CD4-positive, alpha-beta T cell treated with Interleukin-2 at 100 ng/mL for 4 hours (primary cell): ENCODE measurements at places on chromosomes 6 and 20.

DNA sequence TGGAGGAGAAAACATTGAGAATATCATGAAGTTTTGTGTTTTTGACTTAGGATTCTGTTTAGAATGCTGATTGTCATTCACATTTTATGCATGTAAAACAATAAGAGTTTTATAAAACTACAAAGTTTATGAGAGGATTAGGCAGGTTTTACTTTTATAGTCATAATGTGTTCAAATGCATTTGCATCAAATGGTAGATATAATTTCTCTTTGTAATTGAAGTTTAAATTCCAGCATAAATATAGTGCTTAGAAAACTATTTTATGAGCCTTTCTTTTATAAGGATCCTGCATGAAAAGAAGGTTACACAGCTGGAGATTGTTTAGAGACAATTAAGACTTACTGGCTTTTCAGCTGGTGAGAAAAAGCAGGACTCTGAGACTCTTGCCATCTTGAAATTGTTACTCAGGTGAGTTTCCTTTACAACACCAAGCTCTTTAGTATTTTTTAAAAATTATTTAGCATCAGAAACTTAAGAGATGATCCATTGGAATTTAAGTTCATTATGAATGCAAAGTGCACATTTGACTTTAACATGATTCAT lies 157.1 kb upstream of the MAN1A1 start:
- DNase-seq: no peak

- no peak for DNase-seq
Observed at GRCh38 chr20:44648579-44648978, 2.9 kb downstream of the ADA start.

DNA sequence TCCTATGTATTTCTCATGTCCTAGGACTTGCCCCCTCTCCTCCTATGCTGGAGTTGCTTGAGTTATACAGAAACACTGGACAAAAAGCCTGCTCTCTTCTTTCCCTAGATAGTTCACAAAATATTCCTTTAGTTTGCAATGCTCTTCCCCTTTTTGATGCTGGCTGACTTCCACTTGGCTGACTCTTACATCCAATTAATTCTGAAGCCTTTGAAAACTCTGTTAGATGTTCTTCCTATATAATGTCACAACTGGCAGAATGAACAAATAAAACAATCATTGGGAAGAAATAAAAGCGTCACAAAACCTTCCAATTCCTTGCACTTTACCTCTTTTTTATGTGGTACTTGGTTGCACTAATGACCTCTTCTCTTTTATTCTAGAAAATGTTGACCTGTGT lies 253.8 kb upstream of the CITED2 start:
- no peak for DNase-seq

- DNase-seq: no peak
Observed at GRCh38 chr6:85756982-85757381, 114.3 kb upstream of the SYNCRIP start.

DNA sequence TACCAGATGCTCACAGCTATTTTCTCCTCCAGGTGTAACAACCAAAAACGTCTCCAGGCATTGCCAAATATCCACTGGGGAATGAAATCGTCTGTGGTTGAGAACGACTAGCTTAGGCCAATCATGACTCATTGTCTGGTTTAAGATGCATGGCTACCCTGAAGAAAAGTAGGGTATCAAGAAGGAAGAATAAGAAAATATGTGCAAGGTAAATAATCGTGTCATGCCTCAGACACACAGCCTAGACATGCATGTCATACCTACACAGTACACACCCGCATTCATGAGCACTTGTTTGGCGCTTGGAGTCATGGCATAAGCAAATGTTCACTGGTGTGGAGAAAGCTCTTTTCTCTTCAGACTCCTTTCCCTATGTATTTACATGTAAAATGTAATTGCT lies 745.7 kb downstream of the MAFB start:
- no peak for DNase-seq

GRCh38 chr6:150231525-150231850 lies 88.6 kb downstream of the PPP1R14C start:
- DNase-seq: no peak

DNA sequence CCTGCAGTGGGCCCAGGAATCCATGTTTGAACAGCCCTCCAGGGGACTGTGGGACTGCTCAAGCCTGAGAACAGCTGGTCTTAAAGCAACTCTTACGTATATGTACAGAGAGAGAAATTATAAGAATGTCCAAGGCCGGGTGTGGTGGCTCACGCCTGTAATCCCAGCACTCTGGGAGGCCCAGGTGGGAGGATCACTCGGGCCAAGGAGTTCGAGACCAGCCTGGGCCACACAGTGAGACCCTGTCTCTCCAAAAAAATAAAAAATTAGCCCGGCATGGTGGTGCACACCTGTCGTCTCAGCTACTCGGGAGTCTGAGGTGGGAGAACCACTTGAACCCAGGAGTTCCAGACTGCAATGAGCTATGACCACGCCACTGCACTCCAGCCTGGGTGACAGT lies 134.0 kb downstream of the DTNBP1 start:
- DNase-seq: no peak

DNA sequence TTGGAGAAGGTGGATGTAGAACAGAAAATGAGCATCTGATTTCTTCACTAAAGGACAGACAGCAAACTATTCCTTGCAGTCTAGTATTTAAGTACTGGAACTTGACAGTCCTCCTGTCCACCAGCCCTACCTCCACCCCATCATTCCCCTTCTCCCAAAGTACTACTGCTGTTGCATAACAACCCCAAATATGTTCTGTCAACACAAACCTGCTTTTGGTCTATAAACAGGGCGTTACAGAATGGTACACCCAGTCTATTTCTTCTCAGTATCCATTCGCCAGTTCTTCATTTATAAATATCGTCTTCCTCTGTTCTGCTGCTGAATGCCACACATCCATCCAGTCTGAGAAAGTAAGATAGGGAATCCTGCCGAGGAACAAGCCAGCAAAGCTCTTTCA lies 27.7 kb upstream of the SLC22A1 start:
- DNase-seq: no peak

GRCh38 chr20:36741072-36741471 lies 4.8 kb downstream of the NDRG3 start:
- DNase-seq: no peak

GRCh38 chr6:139308286-139308916 lies 16.6 kb upstream of the TXLNB start:
- DNase-seq: no peak

GRCh38 chr6:129447198-129447565 lies 262.8 kb downstream of the ARHGAP18 start:
- DNase-seq: no peak

DNA sequence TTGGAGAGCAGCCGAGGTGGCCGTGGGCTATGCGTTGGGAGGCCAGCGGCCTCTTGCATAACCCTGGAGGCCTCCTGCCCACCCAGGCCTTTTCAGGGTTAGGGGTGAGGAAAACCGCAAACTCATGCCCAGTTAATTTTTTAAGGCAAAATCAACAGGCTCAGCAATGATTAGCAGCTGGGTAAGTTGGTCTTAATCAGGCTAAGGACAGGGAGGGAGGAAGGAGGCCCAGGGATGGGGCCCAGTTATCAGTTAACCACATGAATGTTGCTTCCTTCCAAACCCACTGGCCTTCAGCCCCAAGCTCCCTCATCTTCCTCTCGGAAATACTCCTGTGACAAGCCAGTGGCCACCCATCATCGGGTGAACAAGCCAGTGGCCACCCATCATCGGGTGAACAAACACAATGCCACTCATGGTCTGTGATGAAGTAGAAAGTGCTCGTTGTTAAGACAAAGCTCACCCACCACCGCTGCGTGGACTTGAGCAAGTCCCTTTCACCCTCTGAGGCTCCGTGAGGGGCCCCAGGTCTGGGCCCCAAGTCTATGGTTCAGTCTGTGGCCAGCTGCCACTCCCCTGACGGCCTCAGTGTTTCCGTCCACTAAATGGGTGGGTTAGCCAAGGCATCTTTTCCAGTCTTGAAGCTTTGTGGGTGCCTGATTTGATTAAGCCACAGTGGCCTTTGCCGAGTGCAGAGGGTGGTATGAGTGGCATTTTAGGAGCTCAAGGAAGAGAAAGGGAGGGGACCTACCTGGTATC lies 39.4 kb downstream of the HNF4A start:
- no peak for DNase-seq

- no peak for DNase-seq
Observed at GRCh38 chr20:33864324-33864963, 53.3 kb downstream of the CHMP4B start.

DNA sequence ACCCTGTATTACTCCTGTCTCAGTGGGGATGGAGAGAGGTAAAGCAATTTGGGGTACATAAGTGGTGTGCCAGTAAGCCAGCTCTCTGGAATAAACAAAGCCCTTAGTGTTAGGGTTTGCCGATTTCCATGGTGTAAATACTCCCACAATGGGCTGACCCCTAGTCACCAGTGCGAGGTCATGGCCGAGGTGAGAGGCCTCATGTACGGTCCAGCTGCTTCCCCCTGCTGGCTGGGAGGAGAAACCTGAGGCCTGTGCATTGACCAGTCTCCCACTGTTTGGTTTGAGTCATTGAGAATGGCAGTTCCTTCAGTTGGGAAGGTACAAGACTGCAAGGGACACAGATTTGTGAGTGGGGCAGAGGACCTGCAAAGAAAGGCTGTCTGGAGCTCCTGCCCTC lies 382.0 kb downstream of the CDH26 start:
- no peak for DNase-seq

GRCh38 chr6:13116155-13116554 lies 212.2 kb downstream of the TBC1D7 start:
- DNase-seq: no peak
